ENCODE measurements at places on chromosomes 7 and 10.
A peak's percentile ranks its signal among the peaks of the same experiment; 100 is the strongest.

- no peak for DNase-seq
These were observed 347.1 kb downstream of the FGFR2 start for GRCh38 chr10:121250995-121251764.

- no peak for DNase-seq
These were observed 41.4 kb downstream of the SYPL1 start for GRCh38 chr7:106070567-106071254.

GRCh38 chr7:101625031-101625791 is 3.9 kb downstream of the MYL10 start:
- DNase-seq: no peak

DNA sequence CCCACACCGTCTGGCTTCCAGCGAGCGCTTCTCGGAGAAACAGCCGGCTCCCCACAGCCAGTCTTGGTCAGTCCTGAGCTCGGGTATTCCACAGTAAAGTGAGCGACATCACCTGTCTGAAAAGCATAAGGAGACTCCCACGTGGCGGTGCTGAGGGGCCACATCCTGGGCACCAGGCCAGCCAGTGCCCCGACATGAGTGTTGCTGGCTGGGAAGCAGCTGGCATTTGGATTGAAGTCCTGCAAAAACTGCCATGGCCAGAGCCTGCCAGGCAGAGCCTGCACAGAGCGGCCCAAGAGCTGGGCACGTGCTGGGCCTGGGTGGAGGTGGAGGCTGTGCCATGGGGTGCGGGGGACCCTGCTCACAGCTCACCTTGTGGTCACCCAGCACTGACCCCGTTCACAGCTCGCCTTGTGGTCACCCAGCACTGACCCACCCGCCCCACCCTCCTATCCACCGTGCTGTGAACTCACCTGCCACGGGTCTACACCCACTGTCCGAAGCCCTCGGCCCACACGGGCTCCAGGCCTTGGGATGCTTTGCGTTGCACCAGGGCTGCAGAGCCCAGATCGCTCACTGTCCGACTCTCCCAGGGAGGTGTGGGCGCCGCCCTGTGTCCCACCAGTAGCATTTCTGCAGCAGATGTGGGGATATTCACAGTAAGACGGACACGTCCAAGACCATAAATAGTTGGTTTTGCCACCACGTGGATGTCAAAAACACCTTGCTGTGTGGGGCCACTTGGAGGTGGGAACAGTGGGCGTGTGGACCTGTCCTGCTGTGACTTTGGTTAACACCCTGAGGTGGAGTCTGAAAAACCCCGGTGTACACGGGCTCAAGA is 48.8 kb downstream of the PITRM1 start:
- DNase-seq: no peak

- DNase-seq: no peak
These were observed 4.0 kb downstream of the FZD8 start for GRCh38 chr10:35638101-35638500.

GRCh38 chr10:112275512-112276245 is 7.5 kb upstream of the TECTB start:
- no peak for DNase-seq

DNA sequence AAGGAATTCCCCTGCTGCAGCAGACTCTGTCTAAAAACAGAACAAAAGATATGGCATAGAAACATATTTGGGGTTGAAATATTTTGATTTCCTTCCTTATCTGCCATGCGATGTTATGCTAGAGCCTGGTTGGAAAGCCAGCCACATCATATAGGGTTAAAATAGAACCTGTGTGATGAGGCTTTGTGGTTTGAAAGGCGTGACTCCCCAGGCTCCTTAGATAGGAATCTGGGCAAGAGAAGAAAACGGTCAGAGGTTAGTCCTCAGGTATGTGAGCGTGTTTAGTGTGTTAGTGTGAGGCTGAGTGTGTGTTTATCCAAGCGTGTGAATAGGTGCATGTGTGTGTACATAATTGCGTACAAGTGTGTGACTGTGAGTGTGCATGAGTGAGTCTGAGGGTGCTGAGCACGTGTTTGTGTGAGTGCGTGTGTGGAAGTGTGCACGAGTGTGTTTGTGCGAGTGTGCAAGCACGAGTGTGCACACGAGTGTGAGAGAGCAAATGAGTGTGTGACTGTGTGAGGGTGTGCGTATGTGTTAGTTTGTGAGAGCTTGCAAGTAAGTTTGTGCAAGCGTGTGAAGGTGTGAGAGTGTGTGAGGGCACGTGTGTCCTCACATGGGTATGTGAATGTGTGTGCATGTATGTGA is 79.9 kb downstream of the COL26A1 start:
- DNase-seq: peak; percentile 73

DNA sequence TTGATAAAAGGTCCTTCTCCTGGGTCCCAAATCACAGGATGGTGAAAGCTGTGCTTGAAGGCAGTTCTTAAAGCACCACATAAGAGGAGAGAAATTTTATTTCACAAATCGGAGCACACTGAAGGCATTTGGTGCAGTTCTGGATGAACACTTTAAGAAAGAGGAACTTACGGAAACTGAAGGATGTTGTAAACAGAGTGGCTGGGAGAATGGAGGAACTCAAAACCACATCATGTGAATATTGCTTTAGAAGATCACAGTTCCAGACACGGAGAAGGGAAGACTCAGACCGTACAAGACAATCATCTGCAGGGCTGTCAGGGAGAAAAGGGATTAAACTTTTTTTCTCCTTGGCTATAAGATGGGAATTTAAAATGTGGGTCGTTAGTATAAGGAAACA is 9.0 kb upstream of the GPR141 start:
- DNase-seq: no peak

- no peak for DNase-seq
These were observed 37.2 kb downstream of the ANKIB1 start for GRCh38 chr7:92282930-92283329.

DNA sequence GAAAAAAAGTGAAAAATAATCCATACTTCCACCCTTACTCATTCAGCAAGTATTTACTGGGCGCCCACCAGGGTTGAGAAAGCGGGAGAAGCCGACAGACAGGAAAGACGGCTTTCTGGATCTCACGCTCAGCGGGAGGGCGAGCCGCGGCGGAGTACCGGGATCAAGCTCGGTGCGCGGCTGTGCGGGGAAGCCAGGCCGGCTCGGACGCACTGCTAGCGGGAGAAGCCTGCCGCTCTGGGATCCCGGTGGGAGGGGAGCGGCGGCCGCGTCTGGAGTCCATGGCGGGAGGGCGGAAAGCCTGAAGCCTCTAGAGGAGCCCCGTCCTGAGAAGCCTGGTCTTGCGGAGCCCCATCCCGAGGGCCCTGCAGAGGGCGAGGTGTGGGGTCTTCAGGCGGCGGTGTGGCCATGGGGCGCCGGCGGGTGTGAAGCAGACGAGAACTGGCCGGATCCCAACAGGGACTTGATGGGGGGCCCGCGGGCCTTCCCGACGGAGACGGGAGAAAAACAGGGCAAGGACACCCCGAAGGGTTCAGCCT is 82.9 kb downstream of the VIPR2 start:
- DNase-seq: no peak

DNA sequence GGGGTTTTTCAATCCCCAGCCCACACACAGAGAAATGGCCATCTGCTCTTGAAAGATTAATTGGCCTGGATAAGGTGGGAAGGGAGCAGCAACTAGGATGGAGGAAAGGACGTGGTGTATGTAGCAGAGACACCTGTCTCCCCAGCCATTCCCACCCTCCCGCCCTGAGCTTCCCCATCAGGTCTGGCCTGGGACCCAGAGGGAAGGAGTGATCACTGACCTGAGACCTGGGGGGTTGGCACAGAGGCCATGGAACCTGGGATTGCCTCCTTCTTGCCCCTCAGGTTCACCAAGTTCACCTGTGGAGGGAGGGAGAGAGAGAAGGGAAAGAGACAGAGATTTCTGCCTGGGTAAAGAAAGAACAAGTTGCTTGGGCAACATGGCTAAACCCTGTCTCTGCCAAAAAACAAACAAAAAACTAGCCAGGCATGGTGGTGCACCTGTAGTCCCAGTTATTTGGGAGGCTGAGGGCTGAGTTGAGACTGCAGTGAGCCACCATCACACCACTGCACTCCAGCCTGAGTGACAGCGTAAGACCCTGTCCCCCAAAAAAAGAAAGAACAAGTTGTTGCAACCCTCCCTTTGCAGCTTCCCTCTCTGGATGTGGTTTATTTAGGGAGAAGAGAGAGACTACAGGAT is 11.3 kb upstream of the TRPV6 start:
- DNase-seq: no peak

GRCh38 chr7:101987494-101987893 is 170.1 kb downstream of the CUX1 start:
- no peak for DNase-seq
